ENCODE measurements at places on chromosomes 3 and 15.

DNA sequence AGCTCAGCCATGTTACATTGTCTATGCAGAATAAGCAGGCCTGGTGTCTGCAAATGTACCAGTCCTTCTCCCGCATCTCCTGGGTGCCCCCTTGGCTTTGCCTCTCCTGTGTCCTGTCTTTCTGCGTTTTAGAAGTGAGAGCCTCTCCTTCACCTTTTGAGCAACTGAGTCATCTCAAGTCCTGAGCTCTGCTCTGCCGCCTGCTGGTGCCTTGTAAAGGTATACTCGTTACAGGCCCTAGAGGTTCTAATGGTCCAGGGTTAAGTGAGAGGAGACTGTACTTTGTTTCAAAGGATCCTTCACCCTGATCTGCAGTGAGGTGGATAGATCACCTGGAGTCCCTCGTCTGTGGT lies 12.6 kb downstream of the GHRL start:
- no peak for DNase-seq

DNA sequence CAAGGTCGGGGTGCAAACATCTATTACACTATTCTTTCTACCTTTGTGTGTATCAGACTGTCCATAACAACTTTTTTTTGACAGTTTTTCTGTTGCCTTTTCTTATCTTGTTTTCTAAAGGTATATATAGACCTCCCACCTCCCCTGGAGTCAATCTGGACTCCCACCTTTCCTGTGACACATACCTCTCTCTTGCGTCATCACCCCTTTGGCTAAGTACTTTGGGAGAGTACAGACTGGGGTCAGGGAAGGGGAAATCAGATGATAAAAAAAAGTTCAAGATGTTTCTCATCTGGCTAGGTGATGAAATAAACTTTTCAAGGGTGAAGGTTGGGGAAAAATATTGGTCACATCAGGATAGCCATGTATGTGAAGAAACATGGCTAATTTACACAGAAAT lies 17.2 kb downstream of the TSPAN3 start:
- DNase-seq, result no peak

DNA sequence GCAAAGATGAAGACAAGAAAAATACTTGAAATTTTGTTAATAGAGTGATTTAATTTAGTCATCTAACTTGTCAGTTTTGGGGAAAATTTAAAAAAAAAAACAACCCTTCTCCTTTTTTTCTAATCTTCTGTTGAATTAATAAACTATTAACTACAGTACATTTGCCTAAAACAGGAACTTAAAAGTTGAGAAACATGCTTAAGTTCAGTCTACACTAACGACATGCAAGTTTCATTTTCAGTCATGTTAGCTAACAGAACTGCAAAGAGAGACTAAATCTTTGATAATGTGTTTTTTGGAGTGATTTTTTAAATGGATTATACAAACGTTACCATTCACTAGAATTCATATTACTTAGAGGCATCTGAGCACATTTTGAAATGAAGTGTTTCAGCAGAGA lies 71.9 kb upstream of the MBNL1 start:
- no peak for DNase-seq

DNA sequence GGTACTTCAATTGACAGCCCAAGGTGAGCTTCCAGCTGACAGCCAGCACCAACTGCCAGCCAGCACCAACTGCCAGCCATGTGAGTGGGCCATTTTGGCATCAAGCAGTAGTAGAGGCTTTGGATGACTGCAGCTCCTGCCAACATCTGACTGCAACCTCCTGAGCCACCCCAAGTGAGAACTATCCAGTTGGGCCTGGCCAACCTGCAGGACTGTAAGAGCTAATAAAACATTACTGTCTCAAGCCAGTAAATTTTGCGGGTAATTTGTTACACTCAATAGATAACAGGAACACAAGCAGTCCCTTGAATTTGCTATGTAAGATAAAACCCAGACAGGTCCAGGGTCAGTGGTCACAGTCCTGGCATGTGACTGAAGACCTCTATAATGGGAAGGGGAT lies 29.7 kb downstream of the EPHB1 start:
- DNase-seq, result no peak

- peak; percentile 50 for DNase-seq
Observed at GRCh38 chr3:52801839-52802238, 7.2 kb downstream of the ITIH3 start.

DNA sequence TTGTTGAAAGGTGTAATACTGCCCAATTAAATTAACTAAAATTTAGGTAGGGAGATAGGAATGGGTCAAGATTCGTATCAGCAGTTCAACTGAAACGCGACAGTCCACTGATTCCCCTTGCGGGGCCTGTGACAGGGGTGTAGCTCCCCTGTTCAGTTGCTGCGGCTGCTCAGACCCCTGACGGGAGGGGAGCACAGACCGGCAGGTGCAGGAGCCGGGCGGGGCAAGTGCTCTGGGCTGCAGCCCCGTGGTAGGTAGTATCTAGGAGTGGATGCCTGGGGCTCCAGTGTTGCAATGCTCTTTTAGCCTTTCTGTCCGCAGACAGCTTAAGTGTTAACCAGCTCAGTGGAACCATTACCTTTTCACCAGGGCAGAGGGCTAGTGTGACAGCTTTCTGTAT lies 164.9 kb downstream of the ROBO2 start:
- DNase-seq, result no peak

DNA sequence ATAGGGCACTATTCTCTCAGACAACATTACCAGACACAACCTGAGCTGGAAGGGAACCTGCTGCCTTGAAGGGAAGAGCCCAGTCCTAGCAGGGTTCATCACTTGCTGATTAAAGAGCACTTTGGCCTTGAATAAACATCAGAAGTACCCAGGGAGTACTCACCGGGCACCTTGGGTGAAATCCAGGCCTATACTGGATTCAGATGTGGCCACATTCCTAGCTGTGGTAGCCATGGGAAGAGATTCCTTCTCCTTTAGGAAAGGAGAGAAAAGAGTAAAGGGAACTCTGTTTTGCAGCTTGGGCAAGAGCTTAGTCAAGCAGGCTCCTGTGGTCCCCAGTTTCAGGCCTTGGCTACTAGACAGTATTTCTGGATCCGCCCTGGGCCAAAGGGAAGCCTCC lies 195.0 kb downstream of the SPATA16 start:
- DNase-seq, result no peak

- no peak for DNase-seq
Observed at GRCh38 chr15:88586401-88587162, 34.6 kb upstream of the AEN start.

- DNase-seq, result no peak
Observed at GRCh38 chr3:54153477-54153876, 31.1 kb downstream of the CACNA2D3 start.

DNA sequence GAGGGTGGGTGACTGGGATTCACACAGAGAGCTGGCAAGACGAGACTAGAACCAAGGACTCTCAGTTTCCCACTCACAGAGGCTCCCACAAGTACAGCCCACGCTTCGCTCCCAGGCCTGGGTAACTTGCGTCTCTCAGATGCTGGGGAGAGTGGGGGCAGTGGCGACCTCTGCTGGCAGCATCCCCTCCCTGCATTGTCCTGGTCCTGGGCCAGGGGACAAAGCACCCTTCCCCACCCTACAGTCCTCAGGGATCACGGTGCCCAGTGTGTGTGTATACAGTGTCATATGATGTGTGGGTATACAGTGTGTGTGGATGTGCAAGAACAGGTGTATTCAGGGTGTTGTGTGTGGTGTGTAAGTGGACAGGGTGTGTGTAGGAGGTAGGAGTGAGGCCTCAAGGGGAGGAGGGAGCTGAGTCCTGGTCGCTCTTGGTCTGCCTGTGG lies 12.8 kb downstream of the VILL start:
- DNase-seq, result peak; percentile 75

DNA sequence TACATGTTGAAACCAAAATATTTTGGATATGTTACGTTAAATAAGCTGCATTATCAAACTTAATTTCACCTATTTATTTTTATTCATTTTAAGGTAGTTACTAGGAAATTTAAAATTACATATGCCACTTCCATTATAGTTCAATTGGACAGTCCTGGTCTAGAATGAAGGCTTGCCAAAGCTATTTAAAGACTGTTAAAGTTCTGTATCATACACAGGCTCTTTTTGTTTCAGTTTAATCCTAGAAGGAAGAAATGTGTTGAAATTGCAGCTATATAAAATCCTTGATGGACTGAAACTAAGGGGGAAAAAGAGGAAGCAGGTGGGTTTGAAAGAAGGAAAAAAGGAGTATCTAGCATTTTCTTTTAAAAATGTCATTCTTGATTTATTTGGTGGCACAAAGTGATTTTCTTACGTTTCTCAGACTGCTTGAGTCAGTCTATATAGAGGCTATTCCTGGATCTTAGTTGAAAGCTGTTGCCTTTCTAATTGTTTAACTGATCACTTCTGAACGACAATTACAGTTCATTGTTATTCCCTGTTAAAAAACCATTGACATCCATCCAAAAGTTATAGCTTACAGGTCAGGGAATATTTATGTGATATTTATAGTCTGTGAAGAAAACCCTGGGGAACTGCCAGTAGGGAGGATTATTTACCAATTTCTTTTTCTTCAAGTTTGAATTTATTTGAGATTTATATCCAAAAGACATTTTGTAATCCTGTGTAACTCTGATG lies 195.0 kb downstream of the RORA start:
- DNase-seq, result no peak

DNA sequence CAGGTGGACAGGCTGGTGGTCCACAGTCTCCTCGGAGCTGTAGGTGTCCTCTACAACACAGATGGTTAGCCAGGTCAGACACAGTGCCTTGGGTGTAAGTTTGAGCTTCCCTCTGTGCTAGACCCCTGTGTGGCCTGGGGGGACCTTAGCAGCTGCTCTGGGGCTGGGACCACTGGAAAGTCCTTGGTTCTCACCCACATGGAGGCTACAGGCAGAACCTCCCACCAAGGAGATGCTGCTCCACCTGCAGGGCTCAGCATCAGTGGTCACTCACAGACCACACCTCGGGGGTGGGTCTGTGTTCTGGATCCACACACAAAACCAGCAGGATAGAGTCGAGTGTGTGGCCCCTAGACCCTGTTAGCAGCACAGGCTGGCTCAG lies 8.4 kb downstream of the RASL12 start:
- DNase-seq, result no peak

DNA sequence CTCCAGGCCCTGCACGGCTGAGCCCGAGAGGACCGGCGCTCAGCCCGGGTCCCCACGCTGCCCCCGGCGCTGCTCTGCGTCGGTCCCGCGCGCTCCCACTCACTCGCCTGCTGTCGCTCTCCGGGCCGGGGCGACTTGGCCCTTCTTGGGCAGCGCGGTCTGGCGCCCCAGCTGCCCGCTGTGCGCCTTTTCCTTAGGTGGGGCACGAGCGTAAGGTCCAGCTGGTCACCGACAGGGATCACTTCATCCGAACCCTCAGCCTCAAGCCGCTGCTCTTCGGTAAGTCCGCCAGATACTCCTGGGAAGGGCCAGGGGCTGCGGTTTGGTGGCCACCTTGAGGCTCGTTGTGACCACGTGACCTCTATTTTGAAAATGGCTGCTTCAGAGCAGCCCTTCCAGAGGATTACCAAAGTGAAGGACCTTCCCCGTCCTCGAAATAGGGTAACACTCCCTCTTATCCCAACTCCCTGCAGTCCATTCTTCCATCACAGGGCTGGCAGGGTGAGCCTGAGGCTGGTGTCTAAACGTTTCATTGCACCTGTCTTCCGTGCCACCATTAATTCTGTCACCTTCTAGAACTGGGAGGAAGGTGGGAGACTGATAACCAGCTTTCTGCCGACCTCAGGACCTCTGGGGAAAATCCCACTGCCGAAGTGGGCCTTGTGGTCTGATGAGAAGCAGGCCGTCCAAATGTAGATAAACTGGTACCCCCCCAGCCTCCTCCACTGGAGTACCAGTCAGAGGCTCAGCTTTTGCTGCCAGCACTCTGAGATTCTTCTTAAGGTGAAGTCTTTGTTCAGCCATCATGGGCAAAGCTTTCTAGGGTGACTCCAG lies 812 bp downstream of the P4HTM start:
- DNase-seq, result peak; percentile 36

DNA sequence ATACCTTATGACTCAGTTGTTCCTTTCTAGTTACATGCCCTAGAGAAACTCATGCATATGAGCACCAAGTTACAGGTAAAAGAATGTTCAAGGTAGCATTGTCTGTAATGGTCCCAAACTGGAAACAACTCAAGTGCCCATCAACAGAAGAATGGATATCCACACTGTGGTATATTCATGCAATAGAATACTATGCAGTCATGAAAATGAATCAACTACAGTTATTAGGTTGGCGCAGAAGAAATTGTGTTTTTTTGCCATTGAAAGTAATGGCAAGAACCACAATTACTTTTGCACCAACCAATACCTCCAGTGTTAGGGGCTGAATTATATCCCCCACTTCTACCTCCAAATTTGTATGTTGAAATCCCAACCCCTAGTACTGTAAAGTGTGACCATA lies 9.7 kb upstream of the RNU6-1 start:
- no peak for DNase-seq

DNA sequence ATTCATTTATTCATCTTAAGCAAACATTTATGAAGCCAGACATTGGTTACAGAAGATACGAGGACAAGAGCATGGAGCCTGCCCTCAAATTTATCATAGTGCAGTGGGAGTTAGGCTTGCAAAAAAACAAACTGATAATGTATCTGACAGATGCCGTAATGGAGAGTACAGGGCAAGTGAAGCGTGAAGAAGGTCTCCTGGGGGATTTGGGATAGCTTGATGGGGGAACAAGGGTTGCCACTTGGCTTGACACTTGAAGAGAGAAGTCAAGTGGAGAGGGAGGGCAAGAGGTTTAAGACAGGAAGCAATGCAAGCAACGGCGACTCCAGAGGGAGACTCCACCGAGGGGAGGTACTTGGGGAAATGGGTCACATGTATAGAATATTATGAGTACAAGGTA lies 129.3 kb downstream of the SSR3 start:
- no peak for DNase-seq

GRCh38 chr3:12992629-12993516 lies 80.4 kb downstream of the IQSEC1 start:
- peak; percentile 52 for DNase-seq

- no peak for DNase-seq
Observed at GRCh38 chr3:35404571-35404970, 234.8 kb upstream of the ARPP21 start.

DNA sequence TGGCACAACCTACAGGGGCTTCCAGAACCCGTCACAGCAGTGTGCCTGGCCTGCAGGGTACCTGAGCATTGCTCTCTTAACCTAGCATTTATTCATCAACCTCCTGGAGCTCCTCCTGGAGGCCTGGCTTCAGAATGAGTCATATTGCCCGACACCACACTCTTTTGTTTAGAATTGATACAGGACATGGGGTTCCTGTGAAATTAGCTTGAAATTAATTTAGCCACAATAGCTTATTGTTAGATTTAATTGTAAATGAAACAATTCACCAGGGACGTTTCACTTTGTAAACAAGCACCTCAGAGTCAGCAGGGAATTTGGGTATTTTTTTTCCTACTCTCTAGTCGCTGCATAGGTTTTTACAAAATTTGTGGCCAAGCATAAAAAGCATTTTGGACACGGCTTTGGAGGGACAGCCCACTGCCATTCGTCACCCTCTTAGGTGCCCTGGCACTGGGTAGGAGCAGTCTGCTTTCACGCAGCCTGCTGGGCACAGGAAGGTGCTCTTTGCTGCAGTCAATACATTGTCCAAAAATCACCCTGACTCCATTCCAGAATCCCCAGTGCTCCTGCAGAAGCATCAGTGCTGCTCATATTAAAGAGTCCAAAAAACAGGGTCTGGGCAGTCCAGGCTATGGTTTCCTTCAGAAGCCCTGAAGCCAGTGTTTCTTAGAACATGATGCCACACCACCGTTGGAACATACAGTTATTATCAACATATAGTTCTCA lies 60.8 kb upstream of the MEF2A start:
- no peak for DNase-seq

Data from GM03348 (cell line).